Right forelimb (tissue), 1 donor: ENCODE measurements at places on chromosomes 2 and 18.

GRCh38 chr18:48355276-48356115 is 53.7 kb downstream of the ZBTB7C start:
- DNase-seq = no peak

- DNase-seq = no peak
Observed at GRCh38 chr2:70241340-70241739, 7.1 kb downstream of the TIA1 start.

DNA sequence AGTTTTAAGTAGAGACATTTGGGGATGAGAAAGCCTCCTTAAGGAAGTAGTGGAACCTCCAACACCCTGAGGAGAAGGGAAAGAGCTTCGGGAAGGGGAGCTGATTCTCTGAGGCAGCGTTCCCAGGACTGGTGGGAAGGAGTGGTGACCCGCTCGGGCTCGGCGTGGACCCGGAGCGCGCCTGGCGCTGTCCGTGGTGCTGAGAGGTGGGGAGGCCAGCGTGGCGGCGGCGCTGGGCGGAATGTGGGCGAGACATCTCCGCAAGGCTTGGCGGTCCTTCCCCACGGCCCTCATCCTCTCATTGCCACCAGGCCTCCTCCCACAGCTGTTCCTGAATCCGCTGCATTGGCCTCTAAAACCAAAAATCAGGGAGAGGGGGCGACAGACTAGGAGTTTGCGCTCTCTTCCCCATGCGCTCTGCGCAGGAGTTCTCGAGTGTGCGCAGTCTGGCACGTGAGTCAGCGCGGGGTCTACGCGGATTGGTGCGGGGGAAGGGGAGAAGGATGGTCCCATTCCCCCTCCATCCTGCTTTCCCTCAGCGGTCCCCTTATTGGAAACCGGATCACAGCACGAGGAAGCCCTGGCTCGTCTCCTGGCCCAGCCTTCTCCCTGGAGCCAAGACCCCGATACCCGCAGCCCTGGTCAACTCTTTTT is 857 bp downstream of the RESP18 start:
- peak; percentile 79 for DNase-seq

DNA sequence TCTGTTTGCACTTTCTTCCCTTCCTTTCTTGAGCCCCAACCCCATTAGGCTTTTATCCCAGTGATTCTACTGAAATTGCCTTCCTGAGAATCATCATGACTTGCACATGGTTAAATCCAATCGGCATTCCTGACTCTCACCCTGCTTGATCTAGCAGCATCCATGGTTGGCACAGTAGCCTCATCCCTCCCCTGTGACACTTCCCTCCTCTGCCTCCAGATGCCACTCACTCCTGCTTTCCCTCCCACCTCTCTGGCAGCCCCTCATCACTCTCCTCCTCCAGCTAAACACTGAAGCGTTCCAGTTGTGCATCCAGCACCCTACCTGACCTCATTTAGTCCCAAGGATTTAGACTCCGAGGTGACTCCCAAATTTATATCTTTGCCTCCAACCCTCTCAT is 114.7 kb downstream of the GALNT14 start:
- no peak for DNase-seq

DNA sequence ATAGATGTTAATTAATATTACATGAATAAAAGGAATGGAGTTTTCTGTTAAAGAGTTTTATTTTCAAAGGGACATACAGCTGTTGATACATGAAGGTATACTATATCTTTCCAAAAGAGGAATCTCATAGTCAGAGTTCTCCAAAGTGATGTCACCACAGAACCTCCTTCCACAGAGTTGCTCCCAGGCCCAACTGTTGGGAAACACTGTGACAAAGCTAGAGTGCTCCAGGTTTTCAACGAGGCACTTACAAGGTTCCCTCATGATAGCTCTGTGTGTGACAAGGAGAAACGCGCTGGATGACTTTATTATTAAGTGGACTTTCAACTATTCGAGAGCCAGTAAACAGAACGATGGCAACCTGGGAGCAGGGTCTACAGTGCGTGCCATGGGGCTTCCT is 33.5 kb downstream of the PTPN18 start:
- DNase-seq = no peak

DNA sequence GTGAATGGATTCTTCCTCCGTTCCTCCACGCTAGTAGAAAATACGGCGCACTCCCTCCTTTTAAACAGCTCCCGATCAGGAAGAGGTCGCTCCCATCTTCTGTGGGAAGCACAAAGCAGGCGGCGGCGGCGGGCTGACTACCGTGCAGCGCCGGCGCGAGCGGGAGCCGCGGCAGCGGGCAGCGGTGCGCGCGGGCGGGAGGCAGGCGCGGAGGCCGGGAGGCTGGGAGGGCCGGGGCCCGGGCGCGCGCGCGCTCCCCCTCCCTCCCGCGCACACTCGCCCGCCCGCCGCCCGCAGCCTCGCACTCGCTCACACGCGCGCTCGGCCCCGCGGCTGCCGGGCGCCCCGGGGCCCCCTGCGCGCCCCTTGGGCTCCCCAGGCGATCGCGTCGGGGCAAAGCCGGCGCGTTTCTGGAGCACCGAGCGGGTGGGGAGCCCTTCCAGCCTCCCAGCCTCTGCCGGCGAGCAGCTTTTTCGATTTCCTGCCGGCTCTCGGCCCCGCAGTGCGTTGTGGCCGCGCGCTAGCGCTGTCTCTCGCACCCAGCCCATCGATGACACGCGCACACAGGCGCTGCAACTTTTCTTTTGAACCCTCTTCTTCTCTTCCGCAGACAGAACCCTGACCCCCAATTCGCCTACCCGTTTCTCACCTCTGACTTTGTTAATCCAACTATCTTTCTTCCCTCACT is at the start of gene SLC8A1:
SLC8A1 (minus strand) TSS at position 173 of the 688 bp plus-strand sequence.
- DNase-seq = peak; percentile 78

- no peak for DNase-seq
Observed at GRCh38 chr2:235390108-235390815, 103.6 kb upstream of the AGAP1 start.

DNA sequence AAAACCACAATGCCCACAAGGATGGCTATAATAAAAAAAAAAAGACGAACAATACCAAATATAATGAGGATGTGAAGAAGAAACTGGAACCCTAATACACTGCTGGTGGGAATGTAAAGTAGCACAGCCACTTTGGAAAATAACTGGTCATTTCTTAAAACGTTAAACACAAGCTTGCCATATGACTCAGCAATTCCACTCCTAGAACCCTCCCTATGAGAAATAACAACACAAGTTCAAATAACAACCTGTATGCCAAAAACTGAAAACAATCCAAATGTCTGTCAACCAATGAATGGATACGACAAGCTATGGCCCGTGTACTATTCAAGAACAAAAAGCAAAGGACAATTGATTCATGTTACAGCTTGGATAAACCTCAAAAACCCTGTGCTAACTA is 7.0 kb upstream of the ALPK2 start:
- no peak for DNase-seq

DNA sequence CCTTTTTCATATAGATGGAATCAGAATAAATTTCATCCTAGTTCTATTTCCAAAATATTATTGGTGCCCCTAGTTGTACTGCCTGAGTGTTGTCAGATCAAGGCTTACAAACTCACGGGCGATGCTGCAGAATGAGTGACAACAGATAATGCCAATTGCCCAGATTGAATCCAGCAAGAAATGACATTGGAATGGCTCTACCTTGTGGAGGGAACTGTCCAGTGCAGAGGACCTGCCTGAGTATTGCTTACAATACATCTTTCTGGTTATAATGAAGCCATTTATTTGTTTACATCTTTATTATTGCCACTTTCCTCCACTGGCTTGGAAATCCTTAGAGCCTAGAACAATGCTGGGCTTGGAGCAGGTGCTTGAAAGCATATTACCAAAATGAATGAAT is 7.8 kb upstream of the IL1R2 start:
- no peak for DNase-seq

DNA sequence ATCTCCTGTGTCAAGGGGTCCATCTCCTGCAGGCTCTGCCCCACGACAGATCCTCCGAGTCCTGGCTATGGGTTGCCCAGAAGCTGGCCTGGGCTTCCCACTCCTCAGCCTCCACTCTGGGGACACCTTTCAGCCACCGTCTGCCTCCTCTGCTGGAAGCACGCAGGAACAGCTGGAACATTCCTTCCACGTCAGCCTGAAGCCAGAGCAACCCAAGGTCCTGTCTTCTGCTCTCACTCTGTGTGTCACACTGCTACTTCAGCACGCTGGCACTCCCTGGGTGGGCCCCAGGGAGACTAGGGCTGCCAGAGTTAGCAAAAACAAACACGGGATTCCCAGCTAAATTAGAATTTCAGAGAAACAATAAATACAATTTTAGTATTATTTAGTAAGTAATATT is 148.8 kb downstream of the HRH4 start:
- DNase-seq = no peak

DNA sequence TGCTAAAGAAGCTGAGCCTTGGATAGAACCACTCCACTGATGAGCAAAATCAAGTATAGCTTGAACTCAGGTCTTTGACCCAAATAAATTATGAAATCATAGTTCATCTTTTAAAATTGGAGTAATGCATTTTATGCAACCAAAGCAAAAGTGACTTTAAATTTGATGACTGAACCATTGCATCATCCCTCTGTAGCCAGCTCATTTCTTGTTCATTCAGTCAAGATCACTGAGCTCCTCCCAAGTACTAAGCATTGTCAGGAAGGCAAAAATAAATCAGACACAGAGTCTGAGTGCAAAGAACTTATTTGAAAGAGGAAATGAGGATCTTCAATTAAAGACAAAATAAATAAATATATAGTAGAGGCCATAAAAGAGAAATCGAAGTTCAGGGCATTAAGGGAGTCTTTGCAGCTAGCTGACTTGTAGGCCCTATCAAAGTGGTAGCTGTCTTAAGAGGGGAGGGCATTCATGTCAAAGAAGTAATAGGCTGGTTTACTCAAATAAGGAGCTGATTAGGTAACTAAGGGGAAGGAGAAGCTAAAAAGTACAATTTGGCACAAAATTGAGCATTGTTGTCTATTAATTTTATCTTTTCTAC is 411.8 kb downstream of the MTX2 start:
- DNase-seq = no peak

DNA sequence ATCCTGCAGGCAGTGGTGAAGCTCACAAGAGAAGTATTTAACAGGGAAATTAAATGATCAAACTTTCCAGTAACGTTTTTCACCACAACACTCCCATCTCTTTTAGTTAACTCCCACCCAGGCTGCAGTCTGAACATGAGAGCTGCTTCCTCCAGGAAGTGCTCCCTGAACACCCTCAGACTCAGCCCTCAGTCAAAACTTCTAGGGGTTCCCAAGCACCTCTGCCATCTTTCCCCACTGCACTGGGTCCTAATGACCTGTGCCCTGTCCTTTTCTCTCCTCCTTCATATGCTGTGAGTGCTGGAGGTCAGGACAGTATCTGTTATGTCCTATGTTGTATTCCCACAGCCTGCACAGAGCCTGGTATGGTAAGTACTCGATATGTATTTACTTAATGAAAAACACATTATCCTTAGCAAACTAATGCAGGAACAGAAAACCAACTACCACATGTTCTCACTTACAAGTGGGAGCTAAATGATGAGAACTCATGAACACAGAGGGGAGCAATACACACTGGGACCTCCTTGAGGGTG is 49.2 kb upstream of the ASPRV1 start:
- no peak for DNase-seq

DNA sequence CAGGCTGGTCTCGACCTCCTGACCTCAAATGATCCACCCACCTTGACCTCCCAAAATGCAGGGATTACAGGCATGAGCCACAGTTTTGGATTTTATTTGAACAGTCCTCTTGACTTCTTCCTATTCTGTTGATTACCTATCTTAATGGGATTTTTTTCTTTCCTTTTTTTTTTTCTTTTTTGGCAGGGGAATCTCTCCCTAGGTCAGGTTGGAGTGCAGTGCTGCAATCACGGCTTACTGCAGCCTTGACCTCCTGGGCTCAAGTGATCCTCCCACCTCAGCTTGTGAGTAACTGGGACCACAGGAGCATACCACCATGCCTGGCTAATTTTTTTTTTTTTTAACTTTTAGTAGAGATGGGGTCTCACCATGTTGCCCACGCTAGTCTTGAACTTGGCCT is 2.8 kb downstream of the MTHFD2 start:
- no peak for DNase-seq

- no peak for DNase-seq
Observed at GRCh38 chr18:35835366-35835765, 137.1 kb upstream of the RMP24 start.

DNA sequence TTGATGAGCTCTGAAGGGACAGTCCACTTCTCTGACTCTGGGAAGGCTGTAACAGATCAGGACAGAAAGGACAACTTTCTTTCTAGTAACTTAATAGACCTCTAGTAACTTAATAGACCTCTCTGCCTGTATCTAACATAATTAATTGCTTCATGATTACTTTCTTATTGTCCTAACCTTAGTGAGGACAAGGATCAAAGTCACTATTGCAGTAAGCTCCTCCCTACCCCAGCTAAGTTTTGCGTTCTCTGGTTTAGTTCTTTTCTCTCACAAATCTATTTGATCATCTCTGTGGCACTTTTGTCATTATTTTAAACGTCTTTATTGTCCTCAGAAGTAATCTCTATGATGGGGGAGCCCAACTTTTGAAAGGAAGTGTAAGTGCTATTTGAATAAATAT is 125.5 kb upstream of the UGP2 start:
- DNase-seq = no peak

DNA sequence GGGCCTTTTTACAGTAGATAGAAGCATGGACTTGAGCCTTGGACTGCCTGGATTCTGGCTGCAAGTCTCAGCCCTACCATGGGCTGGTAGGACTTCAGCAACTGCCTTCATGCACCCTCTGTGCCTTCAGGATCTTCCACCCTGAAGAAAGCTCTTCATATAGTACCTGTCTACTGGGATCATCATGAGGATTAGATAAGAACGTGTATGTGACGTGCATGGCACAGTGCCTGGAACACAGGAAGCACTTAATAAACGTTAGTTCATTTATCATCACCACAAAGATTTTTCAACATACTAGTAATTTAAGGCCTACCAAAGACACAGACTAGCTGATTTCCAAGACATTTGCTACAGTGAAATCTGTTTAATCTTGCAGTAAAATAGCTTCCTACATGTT is 53.2 kb upstream of the ITM2C start:
- DNase-seq = no peak

- no peak for DNase-seq
Observed at GRCh38 chr2:120445449-120446143, 99.7 kb downstream of the INHBB start.

- no peak for DNase-seq
Observed at GRCh38 chr2:62467475-62468321, 38.3 kb downstream of the TMEM17 start.

DNA sequence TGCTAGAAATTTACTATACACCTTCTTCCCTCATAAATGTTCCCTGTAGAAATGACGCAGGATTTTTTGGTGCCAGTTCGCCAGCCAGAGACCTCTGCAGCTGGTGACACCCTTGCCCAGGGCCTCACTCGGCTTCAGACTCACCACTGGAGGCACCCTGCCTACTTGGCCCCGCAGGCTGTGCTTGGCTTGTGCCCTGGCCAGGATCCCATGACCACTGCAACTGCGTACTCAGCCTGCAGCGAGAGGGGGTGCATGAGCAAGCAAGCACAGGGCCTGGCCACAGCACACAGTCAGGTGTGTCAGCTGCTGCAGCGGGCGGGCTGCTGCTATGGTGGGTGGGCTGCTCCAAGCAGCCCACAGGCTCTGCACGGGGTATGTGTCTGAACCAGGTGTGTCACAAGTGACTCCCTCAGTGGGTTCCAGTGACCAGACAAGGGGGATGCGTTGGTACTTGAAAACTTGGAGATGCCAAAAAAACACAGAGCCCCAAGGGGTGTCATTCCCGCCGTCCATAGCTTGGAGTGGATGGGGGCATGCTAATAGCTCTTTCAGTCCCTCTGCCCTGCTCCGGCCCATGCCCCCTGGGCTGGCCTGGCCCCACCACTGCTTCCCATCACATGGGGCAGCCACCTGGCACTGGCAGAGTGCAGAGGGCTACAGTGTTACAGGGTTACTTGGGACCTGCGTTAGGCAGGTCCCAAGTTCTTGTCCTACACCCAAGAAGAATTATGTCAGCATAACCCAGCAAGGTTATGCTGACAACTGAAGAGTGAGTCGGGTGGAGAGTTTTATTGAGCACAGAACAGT is 46.6 kb upstream of the TANC1 start:
- no peak for DNase-seq
